ENCODE measurements at places on chromosomes 4 and X.

GRCh38 chrX:3738509-3738908, 25.1 kb upstream of the PRKX start:
- DNase-seq: no peak

GRCh38 chrX:40058719-40059118, 39.0 kb downstream of the BCOR start:
- peak; percentile 81 for DNase-seq

DNA sequence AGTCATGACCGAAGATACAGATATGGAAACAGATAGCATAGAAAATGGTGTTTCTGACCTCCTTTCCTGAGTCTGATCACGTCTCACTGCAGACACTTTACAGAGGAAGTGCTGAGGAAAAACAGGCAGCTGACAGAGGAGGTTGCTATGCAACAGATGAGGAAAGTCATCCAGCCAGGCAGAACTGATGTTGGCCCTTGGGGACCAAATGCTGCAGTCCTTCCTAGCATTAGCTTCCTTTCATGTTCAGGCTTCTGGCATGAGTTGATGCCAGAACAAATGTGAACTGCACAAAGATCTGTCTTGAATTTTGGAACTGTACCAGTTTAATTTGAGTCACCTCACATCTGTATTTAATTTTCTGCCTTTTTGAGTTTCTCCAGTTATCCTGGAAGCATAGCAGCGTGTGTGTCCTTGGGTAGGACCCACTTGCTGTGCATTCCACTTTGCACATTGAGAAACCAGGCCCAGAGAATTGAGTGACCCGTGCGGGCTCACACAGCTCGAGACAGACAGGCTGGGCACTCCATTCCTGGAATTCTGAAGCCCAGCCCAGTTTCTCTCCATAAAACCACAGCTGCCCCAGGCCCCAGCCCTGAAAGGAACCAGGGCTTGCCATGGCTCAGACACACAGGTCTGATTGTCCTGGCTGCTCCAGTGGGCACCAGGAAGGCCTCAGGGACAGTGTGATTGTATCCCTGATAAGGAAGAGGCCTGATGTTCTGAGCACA, 1.4 kb upstream of the MAGED1 start:
- no peak for DNase-seq

GRCh38 chrX:57453901-57454300, 137.9 kb upstream of the ZXDB start:
- DNase-seq: peak; percentile 13

- no peak for DNase-seq
Observed at GRCh38 chrX:6777238-6778002, 242.5 kb upstream of the VCX3A start.

DNA sequence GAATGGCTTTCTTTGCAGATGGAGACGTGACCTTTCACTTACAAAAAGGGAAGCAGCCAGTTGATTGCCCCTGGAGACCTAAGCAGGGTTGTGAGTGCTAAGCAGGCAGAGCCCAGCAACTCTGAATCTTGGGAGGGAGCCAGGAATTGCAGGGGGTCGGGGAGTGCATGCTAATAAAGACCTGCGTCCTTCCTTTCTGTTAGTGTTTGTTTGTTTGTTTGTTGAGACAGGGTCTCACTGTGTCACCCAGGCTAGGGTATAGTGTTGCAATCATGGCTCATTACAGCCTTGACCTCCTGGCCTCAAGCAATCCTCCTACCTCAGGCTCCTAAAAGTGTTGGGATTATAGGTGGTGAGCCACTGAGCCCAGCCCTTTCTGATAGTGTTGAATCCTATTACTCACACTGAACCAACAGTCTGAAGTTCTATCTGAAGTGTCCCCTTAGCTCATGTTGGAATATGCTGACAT, 137.4 kb downstream of the CEP135 start:
- no peak for DNase-seq

DNA sequence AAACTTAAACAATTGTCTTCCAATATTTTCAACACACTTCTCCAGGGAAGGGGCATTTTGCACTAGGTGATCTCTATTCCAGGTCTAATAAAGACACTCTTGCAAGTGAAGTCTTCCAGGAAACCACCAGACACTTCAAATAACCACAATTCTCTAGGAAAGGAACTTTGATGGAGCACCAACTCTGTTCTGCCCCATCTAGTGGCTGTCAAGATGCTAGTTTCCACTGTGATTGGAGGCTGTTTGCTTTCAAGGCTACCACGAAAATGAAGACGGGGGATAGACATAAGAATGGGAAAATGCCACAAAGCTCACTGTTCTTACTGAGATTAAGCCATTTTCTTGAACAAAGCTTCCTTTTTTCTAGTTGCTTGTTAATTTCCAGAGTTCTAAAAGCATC, 100.6 kb upstream of the F9 start:
- DNase-seq: no peak

GRCh38 chr4:82275431-82276331, 98.1 kb downstream of the HNRNPD start:
- peak; percentile 40 for DNase-seq

- DNase-seq: no peak
Observed at GRCh38 chrX:129581904-129582303, 41.8 kb downstream of the OCRL start.

DNA sequence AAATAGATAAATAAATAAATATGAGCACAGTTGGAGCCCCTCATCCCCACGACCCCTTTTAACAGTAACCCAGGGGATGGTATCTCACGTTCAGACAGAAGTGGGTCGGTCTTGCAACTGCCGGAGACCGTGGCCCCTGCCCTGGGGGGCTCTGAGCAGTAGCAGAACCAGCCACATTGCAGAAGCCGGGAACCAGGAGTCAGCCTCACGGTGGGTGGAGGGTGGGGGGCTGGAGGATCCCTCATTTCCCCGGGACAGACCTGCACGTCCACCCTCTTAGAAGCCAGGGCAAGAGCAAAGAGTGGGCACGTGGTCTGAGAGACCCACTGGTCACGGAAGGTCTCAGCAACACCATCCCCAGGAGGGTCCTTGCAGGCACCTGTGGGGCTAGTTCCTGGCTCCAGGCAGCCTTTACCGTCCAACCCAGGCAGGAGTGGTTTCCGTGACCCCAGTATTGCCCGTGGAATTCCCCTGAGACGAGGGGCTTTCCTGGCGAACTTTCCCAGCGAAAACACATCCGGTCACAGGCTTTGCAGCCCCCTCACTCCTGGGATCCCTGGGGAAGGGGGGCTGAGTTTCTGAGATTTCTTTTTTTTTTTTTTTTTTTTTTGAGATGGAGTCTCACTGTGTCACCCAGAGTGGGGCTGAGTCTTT, 8.8 kb upstream of the IL3RA start:
- DNase-seq: no peak
